Stimulated activated CD4-positive, alpha-beta T cell treated with anti-CD3 and anti-CD28 coated beads, Interleukin-2, amount 100 ng/mL, for 48 hours (primary cell): ENCODE measurements at places on chromosomes 2 and 18.

DNA sequence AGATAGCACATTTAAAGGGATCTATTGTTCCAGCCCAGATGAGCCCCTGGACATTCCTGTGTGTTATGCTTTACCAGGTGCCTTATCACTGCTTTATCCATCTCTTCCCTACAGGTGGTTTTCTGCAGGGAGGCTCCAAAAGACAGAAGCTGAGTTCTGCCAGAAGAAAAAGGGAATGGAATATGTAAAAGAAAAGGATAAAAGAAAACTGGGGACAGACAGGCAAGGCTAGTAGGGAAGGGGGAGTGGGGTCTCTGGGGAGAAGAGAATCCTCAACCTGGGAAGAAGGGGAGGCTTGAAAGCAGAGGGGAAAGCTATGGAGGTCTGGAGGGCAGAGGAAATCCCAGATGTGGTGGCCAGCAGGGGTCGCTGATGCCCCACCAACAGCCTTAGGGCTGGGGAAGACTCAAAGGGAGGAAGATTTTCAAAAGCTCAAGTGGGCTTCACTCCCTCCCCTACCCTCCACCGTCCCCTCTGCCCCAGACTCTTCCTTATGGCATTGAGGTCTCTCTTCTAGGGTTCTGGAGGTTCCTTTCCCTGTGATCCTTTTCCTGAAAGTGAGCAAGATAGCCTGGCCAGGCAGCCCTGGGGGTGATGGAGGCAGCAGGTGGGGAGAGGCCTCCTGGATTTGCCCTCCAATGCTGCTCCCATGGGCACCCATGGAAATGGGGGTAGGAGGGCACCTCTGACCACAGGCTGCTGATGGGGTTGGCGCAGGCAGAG is 178.1 kb upstream of the PKDCC start:
- DNase-seq: peak; percentile 75

DNA sequence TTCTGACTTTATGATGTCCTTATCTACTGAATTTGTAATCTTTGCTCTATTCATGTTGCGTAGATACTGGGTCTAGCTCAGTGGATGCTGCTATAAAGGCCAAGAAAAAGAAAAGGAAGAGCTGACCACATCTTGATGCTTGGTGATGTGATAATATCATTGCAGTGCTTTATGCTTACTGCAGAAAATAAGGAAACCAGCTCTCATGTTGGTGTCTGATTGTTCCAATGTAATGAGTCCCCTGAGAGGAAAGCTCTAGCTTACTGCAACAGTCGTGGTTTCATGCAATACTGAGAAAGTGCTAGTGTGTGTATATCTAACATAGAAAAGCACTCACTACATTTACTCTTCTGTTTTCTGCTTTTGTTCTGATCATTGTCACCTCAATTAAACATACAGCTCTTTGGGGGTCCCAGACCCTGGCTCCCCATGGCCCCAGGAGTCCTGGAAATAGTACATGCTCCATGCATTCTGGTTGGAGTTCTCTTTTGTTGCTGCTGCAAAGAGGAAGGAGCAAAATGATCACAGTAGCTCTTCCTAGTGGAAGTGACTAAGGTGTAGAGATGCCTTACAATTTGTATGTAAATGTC is 338.8 kb downstream of the CYRIA start:
- no peak for DNase-seq

DNA sequence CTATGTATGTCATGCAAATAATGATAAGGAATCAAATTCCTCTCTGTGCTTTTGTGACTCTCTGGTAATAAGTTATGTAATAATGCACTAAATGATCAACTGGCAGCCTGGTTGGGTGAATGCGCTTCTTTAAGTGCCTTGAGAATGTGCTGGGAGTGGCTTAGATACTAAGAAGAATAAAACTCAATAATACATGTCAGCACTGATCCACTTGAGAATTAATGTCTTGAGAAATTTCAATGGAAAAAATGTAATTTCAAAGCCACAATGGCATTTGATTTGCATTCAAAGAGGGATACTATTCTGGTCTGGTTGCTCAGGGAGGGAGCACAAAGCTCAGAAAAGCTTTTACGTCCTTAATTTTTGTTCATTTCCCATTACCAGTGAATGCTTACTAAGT is 137.7 kb upstream of the MMADHC start:
- DNase-seq: no peak

DNA sequence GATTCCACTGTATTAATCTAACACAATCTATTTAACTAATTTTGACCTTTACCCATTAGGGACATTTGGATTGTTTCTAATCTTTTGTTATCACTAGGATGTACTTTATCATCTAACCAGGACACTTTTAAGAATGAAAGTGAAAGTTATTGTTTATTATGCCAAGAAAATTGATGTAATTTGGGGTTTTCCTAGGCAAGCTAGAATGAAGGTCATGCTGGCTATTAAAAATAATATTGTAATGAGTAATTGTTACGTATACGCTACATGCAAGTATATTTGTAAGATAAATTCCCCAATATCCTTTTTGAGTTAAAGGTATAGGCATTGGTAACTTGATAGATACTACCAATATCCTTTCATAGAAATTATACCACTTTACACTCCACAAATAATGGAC is 74.6 kb downstream of the COL5A2 start:
- no peak for DNase-seq

DNA sequence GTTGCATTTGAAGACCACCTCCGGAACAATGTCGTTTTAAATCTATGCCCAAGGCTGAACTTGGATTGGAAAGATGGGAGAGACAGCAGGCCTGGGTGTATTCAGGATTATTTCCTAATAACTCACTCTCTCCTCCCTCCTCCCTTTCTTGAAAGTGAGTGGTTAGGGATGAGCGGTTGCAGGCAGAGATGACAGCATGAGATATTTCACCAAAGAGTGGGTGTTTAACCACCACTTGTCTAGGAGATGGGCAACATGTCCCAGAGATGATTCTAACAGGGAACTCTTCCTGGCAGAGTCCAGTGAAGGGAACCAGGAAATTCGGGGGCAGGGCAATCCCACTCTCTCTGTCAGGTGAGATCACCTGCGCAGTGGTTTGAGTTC is 123.2 kb downstream of the KCTD1 start:
- no peak for DNase-seq

GRCh38 chr2:219552382-219553167 is 8.7 kb downstream of the TMEM198 start:
- peak; percentile 80 for DNase-seq

DNA sequence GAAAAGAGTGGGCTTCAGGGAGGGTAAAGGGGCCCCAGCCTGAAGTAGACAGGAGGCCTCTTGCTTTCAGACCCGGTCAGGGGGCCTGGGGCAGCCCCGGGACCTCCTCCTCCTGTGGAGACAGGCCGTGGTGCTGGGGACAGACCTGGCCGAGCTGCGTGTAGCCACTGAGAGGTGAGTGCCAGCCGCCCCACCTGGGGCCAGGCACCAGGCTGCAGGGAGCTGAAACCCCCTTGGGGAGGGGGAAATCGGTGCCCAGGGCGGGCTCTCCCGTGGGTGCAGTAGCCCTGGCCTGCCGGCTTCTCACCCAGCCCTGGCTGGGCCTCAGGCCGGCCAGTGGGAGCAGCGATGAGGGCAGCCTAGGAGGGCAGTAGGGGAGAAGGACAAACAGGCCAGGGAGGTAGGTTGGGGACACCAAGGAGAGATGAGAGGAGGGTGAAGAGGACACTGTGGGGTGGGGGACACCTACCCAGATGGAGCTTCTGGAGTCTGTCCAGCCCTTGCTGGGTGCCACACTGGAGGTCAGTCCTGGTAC is 24.0 kb downstream of the CROCC2 start:
- DNase-seq: no peak

- no peak for DNase-seq
Observed at GRCh38 chr2:49261781-49262180, 107.5 kb upstream of the FSHR start.

- no peak for DNase-seq
Observed at GRCh38 chr2:16554060-16554583, 111.5 kb downstream of the CYRIA start.

GRCh38 chr2:37820471-37820986 is 104.6 kb upstream of the RMDN2 start:
- no peak for DNase-seq

GRCh38 chr2:129872446-129872845 is 107.0 kb upstream of the RAB6C start:
- DNase-seq: no peak

GRCh38 chr2:11722292-11723060 is 24.0 kb upstream of the LPIN1 start:
- DNase-seq: no peak

GRCh38 chr2:37915773-37916172 is 9.3 kb upstream of the RMDN2 start:
- DNase-seq: no peak

DNA sequence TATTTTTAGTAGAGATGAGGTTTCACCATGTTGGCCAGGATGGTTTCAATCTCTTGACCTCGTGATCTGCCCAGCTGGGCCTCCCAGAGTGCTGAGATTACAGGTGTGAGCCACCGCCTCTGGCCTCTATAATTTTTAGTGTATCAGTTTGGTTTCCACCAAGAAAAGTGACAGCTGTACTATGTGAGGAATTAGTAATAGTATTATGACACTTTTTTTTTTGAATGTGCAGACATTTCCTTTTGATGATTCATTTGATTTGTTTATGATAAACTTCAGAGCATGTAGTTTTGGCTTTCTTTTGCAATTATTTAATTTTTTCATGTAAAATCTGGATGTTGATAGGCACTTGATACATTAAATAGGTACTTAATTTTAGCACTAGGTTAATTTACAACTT is 61.5 kb downstream of the PTPN4 start:
- no peak for DNase-seq

DNA sequence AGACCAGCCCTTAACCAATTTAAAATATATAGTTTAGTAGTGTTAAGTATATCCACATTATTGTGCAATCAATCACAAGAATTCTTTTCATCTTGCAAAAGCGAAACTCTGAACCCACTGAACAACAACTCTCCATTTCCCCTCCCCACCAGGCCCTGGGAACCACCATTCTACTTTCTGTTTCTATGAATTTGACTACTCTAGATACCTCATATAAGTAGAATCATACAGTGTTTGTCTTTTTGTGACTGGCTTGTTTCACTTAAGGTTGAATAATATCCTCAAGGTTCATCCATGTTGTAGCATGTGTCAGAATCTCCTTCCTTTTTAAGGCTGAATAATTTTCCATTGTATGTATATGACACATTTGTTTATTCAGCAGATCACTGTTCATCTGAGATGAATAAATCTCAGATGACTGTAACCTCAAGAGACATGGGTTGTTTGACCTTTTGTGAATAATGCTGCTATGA is 8.1 kb upstream of the SOS1 start:
- DNase-seq: peak; percentile 34

DNA sequence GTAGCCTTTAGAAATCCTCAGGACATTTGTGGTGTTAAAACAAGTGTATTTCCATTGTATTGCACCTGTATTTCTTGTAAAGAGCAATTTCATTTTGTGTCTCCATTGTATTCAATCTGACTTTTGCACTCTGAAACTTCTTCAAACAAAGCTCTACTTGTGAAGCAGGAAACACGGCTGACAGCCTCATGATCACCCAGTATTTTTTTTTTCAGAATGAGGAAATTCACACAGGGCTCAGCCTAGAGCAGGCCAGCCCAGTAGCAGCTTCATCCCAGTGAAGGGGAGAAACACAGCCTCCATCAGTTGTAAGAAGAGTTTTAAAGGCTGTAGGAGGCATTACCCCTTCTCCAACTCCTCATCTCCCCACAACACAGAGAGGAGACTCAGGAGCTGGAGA is 175.9 kb upstream of the KLHL29 start:
- no peak for DNase-seq

- DNase-seq: no peak
Observed at GRCh38 chr2:95031726-95032116, 6.2 kb downstream of the MAL start.

GRCh38 chr2:235502336-235502735 is 8.5 kb downstream of the AGAP1 start:
- no peak for DNase-seq

DNA sequence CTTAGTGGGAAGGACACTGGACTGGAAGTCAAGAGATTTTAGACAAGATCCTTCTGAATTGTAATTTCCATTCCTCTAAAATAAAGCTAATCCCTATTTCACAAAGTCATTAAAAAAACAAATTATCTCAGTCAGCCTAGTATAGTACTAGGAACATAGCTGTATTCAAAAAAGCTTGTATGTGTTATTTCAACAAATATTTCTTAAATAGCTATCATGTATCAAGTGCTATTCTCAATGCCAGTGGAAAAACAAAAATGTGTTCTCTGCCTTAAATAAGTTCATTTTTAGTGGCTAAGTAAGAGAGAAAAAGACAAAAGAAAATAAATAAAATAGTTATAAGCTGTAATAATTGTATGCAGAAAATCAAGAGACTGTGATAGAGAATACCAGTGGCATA is 541.8 kb upstream of the CDH2 start:
- no peak for DNase-seq

GRCh38 chr2:200658278-200658864 is 72.6 kb downstream of the AOX1 start:
- DNase-seq: no peak

GRCh38 chr2:54887850-54888545 is 162.3 kb downstream of the RTN4 start:
- no peak for DNase-seq

GRCh38 chr18:33906046-33906445 is 318.7 kb downstream of the NOL4 start:
- DNase-seq: no peak

GRCh38 chr2:120150040-120150482 is 73.1 kb downstream of the TMEM185B start:
- DNase-seq: no peak

DNA sequence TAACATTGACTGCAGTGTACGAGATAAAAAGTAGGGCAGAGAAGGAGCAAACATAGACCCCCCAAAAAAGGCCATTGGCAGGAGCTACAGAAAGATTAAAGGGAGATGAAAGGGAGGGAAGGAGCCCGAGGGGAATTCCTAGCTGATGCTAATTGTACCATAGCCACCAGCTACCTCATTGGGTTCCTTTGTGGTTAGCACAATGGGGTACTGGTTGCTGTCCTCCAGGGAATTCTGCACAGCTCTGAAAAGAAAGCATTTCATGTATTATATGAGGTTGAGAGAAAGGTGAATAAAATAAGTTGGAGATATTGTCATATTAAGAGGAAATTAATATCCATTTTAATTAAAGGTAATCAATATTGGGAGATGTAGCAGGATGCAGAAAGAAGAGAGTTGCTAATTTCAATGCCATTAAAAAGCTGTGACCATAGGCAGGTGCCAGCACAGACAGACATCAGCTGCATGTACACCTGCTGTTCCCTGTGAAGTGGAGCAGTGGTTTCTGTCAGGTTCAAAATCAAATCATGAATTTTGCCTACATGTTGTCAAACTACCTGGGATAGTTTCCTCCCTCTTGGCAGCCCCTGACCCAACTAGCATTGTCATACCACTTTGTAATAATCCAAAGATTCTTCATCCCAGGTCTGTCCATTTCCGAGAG is 185.4 kb upstream of the DLGAP1 start:
- DNase-seq: no peak

DNA sequence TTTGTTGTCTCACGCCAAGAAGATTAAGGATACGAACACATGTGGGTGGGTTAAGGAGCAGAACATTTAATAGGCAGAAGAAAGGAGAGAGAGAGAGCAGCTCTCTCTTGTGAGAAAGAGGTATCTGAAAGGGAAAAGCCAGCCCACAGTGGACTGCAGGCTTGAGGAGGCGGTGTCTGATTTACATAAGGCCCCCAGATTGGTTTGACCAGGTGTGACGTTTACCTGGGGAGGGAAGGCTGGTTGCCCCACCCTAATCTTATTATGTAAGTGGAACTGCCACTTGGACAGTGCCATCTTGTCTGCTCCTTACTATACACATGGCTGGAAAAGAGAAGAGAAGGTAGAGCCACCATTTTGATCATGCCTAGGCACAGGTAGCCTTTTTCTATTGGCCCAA is 189.2 kb downstream of the NCK2 start:
- no peak for DNase-seq

- no peak for DNase-seq
Observed at GRCh38 chr2:46369783-46370182, 72.6 kb downstream of the EPAS1 start.
